ENCODE measurements at places on chromosomes 3 and 15. TPM values are rescaled to one million over a fixed set of nuclear protein-coding genes. Genes with fewer than 3 reads are reported as not detected.

DNA sequence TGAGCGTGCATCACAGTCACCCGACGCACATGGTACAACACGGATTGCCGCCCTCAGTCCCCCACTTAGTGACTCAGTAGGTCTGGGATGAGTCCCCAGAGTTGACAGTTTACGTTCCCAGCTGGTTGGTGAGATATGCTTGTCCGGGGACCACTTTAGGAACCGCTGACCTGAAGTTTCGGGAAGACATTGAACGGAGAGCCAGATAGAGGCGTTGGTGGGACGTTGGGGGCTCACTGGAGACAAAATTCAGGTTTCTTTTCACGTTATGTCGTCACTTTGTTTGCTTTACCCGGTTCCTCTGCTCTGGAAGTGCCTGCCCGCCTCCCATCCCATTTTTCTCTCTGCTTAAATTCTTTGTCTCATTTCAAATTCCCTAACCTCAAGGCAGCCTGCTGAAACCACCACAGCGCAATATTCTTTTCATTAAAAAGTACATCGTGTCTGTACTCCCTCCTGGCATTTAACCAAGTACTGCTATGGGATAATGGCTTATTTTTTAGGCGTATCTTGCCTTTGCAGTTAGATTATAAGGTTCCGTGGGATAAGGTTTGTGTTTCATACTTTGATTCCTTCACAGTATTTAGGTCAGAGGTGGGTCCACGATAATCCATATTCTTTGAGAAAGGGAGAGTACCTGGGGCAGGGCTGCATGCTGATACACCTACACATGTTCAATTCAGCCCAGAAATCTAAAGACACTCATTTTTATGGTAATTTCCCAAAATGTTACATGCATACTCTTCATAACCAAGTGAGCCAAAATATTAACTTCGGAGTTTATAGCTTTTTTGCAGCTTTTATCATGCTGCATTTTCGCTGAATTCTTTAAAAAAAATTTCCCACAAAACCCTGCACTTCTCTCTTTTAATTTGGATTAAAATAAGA, 921 bp downstream of the LMLN start:
- peak overlapping the region; percentile 94 for H3K4me3 ChIP-seq
- no peaks in the 10 kb centered on the region for H3K36me3 ChIP-seq
- H3K27ac ChIP-seq: peak overlapping the region; percentile 73
- H3K4me1 ChIP-seq: peaks cover 4% of the 10 kb centered on the region
- H3K27me3 ChIP-seq: no peaks in the 10 kb centered on the region

DNA sequence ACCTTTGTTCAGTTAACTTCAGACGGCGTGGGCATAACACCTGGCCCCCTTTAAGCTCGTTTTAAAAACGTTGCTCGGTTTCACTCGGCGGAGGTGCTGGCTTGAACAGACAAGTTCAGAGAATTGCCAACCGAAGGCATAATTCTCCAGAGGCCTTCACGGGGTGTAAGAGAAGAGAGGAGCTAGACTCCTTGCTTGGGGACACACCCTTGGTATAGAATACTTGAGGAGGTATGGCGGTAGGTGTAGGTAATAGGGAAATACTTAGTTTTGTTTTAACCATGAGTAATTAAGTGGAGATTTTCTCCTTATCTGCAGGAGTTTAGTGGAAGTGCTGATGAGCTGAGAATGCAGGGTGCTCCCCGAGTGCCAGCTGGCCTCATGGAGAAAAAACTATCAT, 921 bp downstream of the FBXL2 start:
- H3K36me3 ChIP-seq: no peaks in the 10 kb centered on the region
- H3K4me1 ChIP-seq: no peaks in the 10 kb centered on the region
- H3K4me3 ChIP-seq: peak overlapping the region; percentile 66
- H3K27me3 ChIP-seq: no peaks in the 10 kb centered on the region
- DNase-seq: no peak

- no peak for DNase-seq
- peak overlapping the region; percentile 80 for H3K27ac ChIP-seq
- H3K27me3 ChIP-seq: no peaks in the 10 kb centered on the region
- H3K36me3 ChIP-seq: no peaks in the 10 kb centered on the region
- H3K4me1 ChIP-seq: peaks cover 15% of the 10 kb centered on the region
- H3K4me3 ChIP-seq: no peak overlapping the region
Measured at GRCh38 chr15:71678191-71678590, 132.2 kb upstream of the NR2E3 start.

DNA sequence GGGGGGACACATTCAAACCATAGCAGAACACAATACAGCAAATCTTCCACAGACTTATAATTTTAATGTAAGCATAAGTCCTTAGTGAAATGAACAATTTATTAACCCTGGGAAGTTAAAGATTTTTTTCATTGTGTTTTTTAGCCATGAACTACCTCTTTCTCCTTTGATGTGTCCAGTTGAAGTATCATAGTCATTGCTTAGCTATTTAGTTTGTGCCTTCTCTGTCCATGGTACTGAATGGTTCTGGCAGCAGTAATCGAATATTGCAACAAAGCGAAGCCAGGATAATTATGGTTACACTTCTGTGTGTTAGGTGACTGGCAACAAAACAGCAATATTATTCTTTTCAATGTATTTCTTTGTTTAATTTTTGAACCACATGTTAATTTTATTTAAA, 403.0 kb upstream of the ONECUT1 start:
- no peaks in the 10 kb centered on the region for H3K27me3 ChIP-seq
- no peaks in the 10 kb centered on the region for H3K4me1 ChIP-seq
- H3K4me3 ChIP-seq: no peak overlapping the region
- DNase-seq: no peak
- H3K36me3 ChIP-seq: no peaks in the 10 kb centered on the region

DNA sequence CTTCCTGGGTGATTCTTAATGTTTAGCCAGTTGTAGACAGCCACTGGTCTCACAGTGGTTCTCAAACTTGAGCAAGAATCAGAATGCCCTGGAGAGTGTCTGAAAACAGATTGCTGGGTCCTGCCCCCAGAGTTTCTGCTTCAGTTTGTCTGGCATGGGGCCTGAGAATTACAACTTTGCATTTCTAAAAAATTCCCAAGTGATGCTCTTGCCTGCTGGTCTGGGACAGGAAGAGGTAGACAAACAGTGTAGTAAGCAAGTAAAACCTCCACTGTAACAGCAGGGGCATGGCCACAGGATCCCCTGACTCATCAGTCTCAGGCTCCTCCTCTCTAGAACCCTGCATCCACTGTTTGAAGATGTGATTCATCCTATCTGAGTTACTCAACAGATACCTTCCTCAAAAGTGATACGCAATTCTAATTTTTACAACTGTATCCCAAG, 36.5 kb downstream of the DZIP1L start:
- H3K4me3 ChIP-seq: no peak overlapping the region
- H3K27ac ChIP-seq: no peak overlapping the region
- H3K4me1 ChIP-seq: no peaks in the 10 kb centered on the region
- H3K27me3 ChIP-seq: no peaks in the 10 kb centered on the region
- H3K36me3 ChIP-seq: no peaks in the 10 kb centered on the region

GRCh38 chr3:134663721-134664456, 13.1 kb upstream of the KY start:
- H3K36me3 ChIP-seq: no peaks in the 10 kb centered on the region
- H3K4me1 ChIP-seq: no peaks in the 10 kb centered on the region
- H3K4me3 ChIP-seq: no peak overlapping the region
- no peak for DNase-seq
- H3K27ac ChIP-seq: peak overlapping the region; percentile 49

- H3K4me1 ChIP-seq: no peaks in the 10 kb centered on the region
- H3K27ac ChIP-seq: peak overlapping the region; percentile 84
- peak; percentile 79 for DNase-seq
- H3K27me3 ChIP-seq: no peaks in the 10 kb centered on the region
- H3K36me3 ChIP-seq: no peaks in the 10 kb centered on the region
Measured at GRCh38 chr3:45092132-45093031, 53.8 kb downstream of the CDCP1 start.

DNA sequence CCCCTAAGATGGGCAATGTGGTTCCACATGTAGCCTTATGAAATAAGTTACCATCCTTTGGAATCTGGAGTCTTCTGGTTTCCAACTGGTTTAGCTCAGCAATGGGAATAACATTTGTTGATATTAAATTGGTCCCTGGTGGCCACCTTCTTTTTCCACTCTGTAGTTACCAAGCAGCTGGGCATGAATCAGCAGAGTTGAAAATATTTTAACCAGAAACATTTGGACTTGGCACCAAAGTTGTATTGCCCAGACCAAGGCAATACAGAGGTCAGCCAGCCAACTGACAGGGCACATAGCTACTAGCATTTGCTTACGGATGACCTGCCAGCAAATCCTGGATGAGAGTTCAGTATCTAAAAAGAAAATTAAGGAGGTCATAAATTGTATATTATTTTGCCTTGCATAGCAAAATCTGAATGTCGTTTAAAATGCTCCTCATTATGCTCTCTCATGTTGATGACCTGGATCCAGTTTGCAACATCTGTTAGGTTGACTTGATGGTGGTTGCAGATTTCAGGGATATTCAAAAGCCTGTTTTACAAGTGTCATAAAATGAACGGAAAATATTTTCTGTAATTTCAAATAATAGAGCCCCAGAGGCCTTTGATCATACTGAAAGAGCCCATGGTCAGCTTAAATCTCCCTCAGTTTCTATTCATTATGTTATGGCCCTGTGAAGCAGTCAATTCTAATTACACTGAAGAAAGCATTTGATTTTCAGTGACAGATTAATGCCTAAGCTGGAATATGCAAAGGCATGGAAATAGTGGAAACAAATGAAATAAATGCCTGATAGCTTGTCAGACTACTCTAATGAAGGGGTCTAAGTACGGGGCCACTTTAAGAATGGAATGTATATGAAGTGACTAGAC, 54.6 kb downstream of the PPM1L start:
- no peaks in the 10 kb centered on the region for H3K36me3 ChIP-seq
- no peak for DNase-seq
- no peak overlapping the region for H3K4me3 ChIP-seq
- no peaks in the 10 kb centered on the region for H3K4me1 ChIP-seq
- H3K27me3 ChIP-seq: no peaks in the 10 kb centered on the region

DNA sequence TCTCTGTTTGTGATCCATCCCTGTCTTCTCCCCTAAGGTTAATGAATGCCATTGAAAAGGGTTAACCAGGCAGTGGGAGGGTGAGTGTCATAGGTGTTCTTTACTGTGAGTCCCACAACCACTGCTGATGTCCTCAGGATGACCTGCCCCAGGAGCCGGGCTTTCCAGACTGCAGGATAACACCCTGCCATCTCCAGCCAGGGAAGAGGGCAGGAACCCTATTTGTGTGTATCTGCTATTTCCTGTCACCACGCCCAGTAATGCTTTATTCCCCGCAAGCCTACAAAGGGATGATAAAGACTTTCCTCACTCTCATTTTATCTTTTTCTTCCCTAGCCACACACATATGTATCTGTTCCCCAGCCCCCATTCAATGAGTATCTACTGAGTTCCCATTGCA, 15.6 kb upstream of the CTXND1 start:
- no peaks in the 10 kb centered on the region for H3K36me3 ChIP-seq
- no peak overlapping the region for H3K4me3 ChIP-seq
- no peaks in the 10 kb centered on the region for H3K27me3 ChIP-seq
- no peak for DNase-seq
- H3K27ac ChIP-seq: no peak overlapping the region

DNA sequence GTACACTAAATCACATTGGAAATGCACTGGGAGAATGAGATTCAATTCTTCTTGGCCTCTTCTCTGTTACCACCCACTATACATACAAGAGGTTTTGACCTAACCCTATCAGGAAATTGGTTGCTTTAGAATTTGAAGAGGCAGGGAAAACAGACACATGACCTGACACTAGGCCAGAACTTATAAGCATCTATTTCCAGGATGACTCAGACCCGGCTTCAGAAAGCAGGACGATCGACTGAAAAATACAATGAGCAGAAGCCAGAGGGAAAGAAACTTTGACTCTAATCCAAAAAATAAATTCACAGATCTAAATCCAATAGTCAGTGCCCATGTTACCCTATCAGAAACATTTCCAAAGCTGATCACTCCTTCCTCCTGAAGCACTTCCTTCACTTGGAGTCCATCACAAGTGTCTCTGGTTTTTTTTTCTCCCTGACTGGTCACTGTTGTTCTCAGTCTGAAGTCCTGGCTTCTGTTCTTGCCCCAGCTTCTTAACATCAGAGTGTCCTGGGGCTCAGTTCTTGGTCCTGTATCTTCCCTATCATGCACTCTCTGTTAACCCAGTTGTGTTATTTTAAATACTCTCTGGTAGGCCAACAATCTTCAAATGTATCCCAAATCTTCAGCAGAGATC, 133.6 kb downstream of the P2RY1 start:
- H3K4me3 ChIP-seq: no peak overlapping the region
- H3K27ac ChIP-seq: no peak overlapping the region
- no peaks in the 10 kb centered on the region for H3K4me1 ChIP-seq

- no peak overlapping the region for H3K27ac ChIP-seq
- no peaks in the 10 kb centered on the region for H3K27me3 ChIP-seq
- no peaks in the 10 kb centered on the region for H3K4me1 ChIP-seq
- no peak for DNase-seq
- H3K4me3 ChIP-seq: no peak overlapping the region
- no peaks in the 10 kb centered on the region for H3K36me3 ChIP-seq
Measured at GRCh38 chr3:60652829-60653228, 598.4 kb downstream of the FHIT start.

GRCh38 chr15:78618064-78618463, 2.7 kb downstream of the CHRNA3 start:
- peaks cover 4% of the 10 kb centered on the region for H3K4me1 ChIP-seq
- H3K27ac ChIP-seq: no peak overlapping the region
- no peak for DNase-seq
- H3K27me3 ChIP-seq: peaks cover 5% of the 10 kb centered on the region

- H3K27ac ChIP-seq: peak overlapping the region; percentile 83
- peak; percentile 25 for DNase-seq
- H3K27me3 ChIP-seq: peaks cover 15% of the 10 kb centered on the region
- H3K4me1 ChIP-seq: no peaks in the 10 kb centered on the region
- H3K36me3 ChIP-seq: no peaks in the 10 kb centered on the region
Measured at GRCh38 chr3:185825639-185826481, 1.0 kb upstream of the IGF2BP2 start.

- H3K27me3 ChIP-seq: no peaks in the 10 kb centered on the region
- H3K36me3 ChIP-seq: no peaks in the 10 kb centered on the region
- H3K4me1 ChIP-seq: no peaks in the 10 kb centered on the region
- H3K4me3 ChIP-seq: no peak overlapping the region
- DNase-seq: no peak
Measured at GRCh38 chr15:72845981-72846383, 62.4 kb upstream of the ADPGK start.

Gene GMPS
- total RNA-seq: 10.5 TPM

Gene NIPA2
- 61.2 TPM for total RNA-seq

Gene MESP1
- not detected for total RNA-seq

Gene PYGO1
- total RNA-seq: 7.1 TPM

Gene SLC2A2
- not detected for total RNA-seq

All from uterus (tissue), 4 donors.